ENCODE measurements at places on chromosomes 3 and 15.

DNA sequence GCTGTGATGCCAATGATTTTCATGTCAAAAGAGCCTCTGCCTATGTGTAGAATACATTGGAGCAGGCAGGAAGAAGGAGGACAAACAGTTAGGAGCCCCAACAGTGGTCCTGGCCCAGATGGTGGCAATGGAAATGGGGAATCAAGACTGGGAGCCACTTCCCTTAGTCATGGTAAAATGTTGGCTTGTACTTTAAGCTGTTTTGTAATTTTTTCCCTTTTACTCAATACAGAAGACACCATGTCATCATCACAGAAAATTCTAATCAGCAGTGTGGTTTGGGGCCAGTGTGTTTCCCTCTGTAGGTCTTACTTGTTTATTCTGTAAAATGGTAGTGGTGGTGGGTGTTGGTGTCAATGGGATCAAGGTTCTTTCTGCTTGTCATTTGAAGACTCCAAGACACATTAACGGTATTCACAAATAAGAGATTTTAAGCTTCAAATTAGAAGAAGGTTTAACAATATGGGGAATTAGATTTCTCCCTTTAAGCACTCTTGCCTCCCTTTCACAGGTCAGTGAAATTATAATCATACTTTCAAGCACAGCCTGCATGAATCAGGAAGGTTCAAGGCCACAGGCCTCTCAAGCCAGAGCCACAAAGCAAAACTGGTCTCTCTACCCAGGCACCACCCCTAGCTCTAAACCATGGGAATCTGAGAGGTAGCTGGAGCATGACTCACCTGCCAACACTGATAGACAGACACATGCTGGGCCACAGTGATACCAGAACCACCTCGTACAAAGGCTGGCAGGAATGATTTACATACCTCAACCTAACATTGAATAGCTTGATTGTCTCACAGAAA, 24.9 kb downstream of the SIAH2 start:
- DNase-seq: peak; percentile 92

GRCh38 chr3:169430707-169431404, 232.7 kb downstream of the MECOM start:
- peak; percentile 6 for DNase-seq

DNA sequence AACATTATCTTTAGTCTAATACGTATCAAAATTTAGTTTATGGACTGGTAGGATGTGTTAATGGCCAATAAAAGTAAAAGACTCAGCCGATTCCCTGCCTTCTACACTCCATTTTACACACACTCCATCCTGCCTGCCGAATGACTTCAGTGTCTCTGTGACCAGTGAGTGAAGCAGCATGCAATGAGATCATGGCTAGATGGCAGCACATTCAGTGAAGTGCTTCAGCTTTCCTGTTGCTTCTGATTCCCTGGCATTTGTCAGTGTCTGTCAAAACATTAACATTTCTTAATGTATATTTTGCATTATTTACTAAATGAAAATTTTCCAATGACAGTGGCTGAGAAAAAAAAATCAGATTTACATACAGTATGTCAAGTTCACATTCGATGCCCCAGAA, 412.0 kb downstream of the FHIT start:
- no peak for DNase-seq

DNA sequence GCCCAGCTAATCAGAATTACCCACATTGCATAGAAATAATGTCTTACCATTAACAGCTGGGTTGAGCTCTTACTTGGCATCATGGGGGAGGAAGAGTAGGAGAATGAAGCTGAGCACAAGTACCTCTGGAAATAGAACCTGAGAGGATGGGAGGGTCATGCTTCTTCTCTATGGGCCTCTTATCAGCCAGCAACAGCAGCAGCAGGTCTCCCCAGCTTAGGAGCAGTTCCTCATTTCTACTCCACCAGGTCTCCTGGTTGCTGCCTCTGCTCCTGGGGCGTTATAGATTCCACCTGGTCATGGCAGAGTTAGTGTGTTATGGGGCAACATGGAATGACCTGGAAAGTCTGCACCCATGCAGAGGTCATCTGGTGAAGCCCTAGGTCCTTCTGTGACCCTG, 3.4 kb downstream of the FSD2 start:
- DNase-seq: peak; percentile 68

- no peak for DNase-seq
Measured at GRCh38 chr3:73475717-73476116, 149.0 kb downstream of the PDZRN3 start.

DNA sequence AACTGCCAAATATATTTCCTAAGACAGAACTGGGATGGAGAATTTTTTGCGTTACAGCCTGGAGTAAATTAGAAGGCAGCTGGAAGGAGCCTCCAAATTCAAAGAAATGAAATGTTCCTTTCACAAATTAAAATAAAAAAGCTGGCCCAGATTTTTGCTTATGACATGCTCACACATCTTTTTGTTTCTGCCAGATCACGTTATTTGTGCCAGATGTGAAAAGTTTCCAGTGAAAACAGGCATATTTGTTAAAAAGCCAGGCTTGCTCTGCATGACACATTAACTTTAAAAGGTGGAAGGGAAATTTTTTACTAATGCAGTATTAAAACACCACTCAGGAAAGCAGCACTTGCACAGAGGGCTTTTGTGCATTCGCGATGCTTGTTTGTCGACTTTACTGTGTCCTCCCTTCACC, 23.3 kb upstream of the ACKR4 start:
- DNase-seq: no peak

- DNase-seq: no peak
Measured at GRCh38 chr3:24420224-24420623, 74.4 kb downstream of the THRB start.

GRCh38 chr3:42721690-42722089, 19.1 kb upstream of the HHATL start:
- DNase-seq: no peak

DNA sequence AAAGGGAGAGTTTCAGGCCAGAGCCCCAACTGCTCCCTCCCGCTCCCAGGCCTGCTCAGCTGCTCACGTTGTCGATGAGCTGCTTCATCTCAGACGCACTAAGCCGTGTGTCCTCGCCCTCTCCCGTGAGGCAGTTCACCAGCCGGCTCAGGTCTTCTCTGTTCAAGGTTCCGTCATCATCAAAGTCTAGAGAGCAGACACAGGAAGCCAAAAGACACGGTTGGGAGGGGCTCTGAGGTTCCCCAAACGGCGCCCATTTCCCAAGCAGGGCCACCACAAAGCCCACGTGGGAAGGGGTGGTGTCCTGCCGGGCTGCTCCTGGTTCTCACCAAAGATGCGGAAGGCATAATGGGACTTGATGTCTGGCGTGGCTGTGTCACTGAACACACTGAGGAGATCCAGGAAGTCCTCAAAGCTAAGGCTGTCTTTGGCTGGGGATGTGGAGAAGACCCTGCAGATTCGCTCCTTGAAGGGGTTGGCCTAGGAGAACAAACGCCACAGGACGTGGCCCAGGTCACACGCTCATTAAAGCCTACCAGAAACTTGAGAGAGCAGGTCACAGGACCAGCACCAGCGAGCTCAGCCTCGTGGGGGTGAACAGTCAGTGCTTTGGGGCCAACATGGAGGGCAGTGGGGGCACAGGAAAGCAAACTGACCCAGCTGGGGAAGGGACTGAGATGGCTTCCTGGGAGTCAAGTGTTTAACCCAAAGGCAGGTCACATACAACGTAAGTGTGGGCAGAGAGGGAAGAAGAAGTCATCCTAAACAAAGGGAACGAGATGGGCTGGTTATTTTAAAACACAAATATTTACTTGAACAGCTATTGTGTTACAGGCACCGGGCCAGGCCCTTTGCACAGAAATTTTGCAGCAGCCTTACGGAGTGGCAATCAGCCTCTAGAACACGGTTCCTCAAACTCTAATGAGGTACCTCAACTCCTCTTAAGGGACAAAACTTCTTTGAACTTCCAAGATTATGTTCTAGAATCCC, 2.4 kb downstream of the CIB1 start:
- no peak for DNase-seq

DNA sequence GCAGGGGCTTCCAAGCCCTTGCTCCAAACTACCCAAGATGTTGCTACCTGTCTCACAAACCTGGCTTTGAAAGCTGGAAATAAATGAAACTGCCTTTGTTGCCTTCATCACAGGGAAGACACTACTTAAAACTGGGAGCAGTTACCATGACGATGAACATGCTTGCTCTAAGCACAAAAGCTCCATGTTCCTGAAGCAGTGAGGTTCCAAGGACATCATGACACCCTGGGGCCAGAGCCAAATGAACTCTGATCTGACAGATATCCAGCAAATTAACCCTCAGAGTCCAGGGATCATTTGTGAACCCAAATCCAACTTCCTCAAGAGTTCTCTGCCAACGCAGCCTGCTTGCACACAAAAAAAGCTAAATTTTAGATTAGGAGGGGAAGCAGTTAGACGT, 10.7 kb downstream of the TRAIP start:
- no peak for DNase-seq

All from erythroblast (primary cell).